Activated T-helper 1 cell treated with anti-CD3 and anti-CD28 coated beads, Interleukin-12 subunit alpha, Interleukin-12 subunit beta, Interleukin-2, Interleukin-4 antibody, amounts not matched to agents 30 ng/mL and 10 ng/mL and 1 ng/mL, durations not matched to agents 14 hours and 24 hours and 36 hours (primary cell): ENCODE measurements at places on chromosomes 5 and 9.

DNA sequence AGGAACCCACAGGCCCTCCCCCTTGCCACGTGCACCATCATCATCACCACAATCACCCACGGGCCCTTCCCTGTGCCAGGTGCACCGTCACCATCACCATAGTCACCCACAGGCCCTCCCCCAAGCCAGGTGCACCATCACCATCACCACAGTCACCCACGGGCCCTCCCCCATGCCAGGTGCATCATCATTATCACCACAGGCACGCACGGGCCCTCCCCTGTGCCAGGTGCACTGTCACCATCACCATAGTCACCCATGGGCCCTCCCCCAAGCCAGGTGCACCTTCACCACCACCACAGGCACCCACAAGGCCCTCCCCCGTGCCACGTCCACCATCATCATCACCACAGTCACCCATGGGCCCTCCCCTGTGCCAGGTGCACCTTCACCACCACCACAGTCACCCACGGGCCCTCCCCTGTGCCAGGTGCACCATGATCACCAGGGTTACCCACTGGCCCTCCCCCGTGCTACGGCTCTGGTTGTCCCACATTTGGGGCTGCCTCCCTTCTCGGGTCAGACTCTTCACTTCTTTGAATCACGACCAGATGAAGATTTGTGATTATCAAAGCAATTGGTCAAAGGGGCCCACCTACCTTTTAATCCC, 69.1 kb upstream of the OLFM1 start:
- no peak for DNase-seq

GRCh38 chr5:54579591-54580295, 62.2 kb downstream of the SNX18 start:
- no peak for DNase-seq

- no peak for DNase-seq
These were observed 114.8 kb upstream of the COL5A1 start for GRCh38 chr9:134526584-134527477.

DNA sequence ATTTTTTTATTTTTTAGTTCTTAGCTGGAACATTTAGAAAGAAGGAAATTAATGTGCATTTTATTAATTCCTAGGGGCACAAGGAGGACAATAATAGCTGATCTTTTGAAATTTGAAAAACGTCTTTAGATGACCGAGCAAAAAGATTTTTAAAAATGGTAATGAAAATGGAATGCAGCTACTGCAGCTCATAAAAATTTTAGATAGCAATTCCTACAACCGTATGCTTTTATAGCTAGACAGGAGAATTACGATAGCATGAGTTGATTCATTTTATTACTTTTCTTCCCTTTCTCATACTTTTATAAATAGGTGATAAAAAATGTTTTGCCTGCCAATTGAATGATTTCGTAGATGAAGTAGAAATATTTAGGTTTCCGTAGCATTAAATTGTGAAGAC, 13.7 kb upstream of the RUFY1 start:
- DNase-seq = no peak

- no peak for DNase-seq
These were observed 102.6 kb upstream of the ALDH1B1 start for GRCh38 chr9:38289866-38290245.

DNA sequence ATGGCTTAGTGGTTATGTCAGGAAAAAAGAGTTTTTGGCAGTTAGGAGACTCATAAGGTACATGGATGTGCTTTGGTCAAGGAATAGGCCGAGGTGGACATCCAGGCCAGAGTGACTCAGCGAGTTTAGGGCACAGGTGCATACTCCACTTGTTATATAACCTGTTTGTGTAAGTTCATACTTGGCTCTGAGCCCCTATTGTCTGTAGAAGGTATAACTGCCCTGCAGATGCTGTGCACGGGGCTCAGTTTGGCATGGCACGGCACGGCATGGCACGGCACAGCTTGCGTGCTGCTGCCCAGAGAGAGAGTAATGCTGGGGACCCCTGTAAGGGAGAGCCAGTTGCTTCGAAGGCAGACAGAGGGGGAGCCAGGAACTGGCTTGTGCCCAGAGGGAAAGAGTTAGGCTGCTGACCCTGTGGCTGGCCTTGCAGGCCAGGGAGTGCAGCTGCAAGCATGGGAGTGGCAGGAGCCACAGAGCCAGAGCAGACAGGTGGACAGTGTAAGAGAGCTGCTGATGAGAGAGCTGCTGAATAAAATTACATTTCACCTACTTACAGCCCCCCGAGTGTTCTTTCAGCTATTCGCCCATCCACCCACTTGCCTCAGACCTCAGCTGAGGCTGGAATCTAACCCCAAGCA, 32.2 kb downstream of the GCNT4 start:
- DNase-seq = no peak

DNA sequence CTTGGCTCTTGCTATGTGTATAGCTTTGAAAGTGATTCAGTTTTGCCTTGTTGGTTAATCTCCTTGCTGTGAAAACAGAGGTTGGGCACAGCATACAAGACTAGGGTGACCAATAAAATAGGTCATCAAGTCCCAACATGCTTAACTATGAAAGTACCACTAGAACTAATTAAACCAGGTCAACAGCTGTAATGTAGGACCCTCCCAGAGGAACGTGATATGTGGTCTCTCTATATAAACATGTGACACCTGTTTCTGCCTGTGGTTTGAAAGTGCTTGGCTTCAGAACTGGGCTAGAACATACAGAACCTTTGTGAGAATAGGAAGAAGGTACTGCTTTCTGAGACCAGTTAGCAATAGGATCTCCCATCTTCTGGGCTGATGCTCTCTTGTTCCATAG, 297.1 kb downstream of the FBXL7 start:
- no peak for DNase-seq

DNA sequence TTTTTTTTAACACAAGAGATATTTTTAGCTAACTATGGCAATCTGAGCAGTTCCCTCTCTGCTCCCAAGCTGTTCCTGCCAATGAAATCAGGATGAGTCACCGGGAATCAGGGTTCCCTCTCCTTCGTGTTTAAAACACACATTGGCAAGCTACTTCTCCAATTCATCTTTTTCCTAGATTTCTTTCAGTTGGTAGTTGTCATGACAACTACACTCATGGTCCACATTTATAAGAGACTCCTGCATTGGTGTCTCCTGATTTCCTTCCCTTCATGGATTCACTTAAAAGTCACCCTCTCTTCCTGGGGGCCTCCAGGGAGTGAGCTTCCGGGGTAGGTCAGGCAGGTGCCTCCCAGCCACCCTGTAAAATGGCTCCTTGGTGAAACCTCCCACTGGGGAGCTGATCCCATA, 72.3 kb upstream of the NIPAL4 start:
- DNase-seq = no peak

DNA sequence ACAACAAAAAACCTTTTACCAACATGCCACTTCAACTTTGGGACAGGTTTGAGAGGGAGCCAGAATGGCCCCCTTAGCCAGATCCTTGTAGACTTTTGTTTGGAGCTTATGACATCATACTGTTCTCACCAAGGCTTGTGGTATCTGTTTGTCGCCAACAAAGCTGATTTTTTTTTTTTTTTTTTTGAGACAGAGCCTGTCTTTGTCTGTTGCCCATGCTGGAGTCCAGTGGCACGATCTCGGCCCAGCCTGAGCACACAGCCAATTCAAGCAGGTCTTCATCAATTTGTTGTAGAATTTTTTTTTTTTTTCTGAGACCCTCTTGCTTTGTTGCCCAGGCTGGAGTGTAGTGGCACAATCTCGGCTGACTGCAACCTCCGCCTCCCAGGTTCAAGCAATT, 26.4 kb upstream of the NTNG2 start:
- DNase-seq = no peak

DNA sequence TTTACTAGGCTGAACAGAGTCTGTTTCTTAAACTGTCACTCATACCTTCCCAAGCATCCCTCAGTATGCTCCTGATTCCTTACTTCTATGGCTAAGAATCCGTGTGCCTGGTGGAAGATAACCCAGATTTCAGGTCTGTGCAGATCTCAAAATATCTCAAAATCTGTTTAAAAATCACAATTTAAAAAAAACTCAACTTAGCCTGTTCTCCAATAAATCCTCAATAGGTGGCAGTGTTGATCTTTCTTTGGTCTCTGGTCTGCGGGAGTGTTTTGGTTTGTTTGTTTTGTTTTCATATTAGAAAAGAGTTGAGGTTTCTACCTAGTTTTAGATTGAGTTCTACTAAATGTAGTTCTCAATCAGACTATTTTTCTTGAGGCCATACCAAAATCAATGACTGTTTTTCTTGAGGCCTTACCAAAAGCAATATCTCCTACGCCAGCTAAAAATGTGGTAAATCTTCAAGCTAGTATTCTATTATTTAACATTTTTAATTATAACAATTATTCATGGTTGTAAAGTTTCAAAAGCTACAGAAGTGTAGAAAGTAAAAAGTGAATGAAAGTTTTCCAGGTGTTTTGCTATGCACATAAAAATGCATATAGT, 57.9 kb downstream of the TGFBR1 start:
- no peak for DNase-seq

DNA sequence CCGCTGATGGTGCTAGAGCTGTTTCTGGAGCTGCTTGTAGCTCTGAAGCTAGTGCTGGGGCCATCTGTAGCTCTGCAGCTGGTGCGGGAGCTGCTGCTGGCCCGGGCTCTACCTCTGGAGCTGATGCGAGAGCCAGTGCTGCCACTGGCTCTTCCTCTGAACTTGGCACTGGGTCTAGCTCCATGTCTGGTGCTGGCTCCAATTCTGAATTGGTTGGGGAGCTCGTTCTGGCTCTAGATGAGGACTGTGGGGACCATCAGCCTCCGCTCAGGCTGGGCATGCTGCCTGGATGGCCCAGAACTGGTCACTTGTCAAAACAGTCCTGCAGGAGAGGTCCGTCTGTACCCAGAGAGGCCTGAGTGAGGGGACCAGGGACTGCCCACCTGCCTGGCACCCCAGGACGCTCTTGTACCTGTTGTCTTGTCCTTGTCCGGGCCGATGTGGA, 21.5 kb downstream of the OBP2B start:
- DNase-seq = no peak

DNA sequence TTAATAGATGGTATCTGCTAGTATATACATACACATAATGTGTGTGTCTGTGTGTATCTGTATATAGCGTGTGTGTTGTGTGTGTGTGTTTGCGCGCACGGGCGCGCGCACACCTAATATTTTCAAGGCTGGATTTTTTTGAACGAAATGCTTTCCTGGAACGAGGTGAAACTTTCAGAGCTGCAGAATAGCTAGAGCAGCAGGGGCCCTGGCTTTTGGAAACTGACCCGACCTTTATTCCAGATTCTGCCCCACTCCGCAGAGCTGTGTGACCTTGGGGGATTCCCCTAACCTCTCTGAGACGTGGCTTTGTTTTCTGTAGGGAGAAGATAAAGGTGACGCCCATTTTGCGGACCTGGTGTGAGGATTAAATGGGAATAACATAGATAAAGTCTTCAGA, 757 bp downstream of the FXN start:
- DNase-seq = no peak

DNA sequence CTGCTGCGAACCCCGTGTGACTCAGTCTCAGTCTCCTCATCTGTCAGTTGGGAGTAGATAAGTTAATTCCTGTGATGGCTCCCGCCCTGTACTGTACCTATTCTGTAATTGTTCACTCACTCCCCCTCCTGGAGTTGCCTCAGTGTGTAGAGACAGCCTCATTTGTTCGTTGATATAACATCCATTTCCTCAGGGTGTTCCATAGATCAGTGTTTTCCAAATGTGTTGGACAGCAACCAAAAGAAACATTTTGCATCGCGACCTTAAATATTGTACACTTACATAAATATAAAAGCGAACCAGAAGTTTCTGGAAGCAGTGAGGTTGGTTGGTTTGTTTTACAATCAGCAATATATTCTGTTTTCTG, 698 bp downstream of the NFX1 start:
- no peak for DNase-seq

DNA sequence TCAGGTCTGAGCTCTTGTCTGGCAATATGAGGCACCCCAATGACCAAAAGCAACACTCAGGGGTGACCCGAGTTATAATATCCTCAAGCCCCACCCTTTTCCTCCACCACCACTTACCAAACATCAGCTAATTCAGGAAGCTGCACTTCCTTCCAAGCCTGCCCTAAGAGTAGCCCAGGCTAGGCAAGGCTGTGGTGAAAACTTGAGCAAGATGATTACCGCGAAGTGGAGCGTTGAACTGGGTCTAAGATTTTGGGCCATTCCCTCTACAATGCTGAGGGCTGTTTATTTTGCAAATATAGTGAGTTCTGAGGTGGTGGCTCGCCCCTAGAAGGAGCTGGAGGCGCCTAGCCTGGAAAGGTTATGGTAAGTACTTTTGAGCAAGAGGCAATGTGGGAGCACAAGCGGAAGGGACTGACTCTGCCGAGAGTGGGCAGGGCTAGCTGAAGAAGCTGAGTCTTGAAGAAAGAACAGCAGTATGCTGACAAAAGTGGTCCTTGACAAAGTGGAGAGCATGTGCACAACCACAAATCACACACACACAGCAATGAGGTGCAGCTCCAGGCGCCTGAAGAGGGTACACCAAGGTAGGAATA, at the start of gene HK3:
Gene HK3, minus strand, starts transcription at position 51 of the 596 bp plus-strand sequence. CDS start 3,187 bp downstream, outside the sequence.
- DNase-seq = no peak

DNA sequence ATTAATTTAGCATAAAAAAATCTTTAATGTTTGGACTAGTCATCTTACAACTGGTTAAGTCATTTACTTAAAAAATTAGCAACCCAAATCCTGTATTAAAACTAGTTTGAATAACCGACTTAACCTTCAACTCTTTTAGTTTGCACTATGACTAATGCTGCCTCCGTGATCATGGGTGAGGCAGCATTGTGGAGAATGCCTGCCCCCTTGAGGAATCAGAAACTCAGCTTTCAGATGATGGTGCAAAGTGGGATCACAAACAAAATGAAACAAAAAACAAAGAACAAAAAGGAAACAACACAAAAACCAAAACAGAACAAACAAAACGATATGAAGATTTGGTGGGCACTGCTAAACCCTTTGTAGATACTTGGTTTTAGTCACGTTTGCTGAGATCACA, 127.0 kb upstream of the PALM2AKAP2 start:
- DNase-seq = no peak

DNA sequence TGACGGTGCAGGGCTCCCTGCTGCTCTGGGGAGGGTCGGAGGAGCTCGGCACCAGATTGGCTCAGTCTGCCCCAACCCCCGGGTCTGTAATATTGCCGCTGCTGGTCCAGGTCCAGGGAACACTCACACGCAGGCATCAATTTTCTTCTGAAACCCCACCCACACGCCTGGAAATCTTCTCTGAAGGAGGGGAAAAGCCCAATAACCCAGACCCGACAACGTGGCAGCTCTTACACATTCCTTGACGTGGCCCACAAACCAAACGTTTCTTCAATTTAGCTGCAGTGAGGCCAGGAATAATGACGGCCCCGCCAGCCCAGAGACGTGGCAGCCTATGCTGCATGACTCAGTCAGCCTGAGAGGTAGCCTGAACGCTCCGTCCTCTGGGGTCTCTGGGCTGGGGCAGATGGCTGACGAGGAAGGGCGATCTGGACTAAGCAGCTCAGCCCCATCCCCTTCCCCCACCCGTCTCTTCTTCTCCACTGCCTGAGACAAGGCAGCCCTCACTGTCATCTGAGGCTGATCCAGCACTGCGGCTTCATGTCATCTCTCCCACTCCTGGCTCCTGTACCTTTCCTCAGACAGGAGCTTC, 9.9 kb upstream of the SPARC start:
- no peak for DNase-seq
